ENCODE measurements at places on chromosomes 4 and X. TPM values are rescaled to one million over a fixed set of nuclear protein-coding genes. Genes with fewer than 3 reads are reported as not detected.

Gene RGS12
- 116 TPM for total RNA-seq

Gene AFM
- 0.64 TPM for total RNA-seq

Gene TAF7L
- 0.31 TPM for total RNA-seq

Gene TLL1
- 48.0 TPM for total RNA-seq

Gene TRIML2
- total RNA-seq, result 13.4 TPM

Gene DCAF8L2
- 0.62 TPM for total RNA-seq

GRCh38 chr4:11625211-11625610 lies 196.5 kb upstream of the HS3ST1 start:
- no peak for DNase-seq

GRCh38 chr4:150367326-150367725 lies 214.6 kb upstream of the MAB21L2 start:
- no peak for DNase-seq

GRCh38 chr4:121822796-121823504 lies 733 bp downstream of the CCNA2 start:
- DNase-seq, result peak; percentile 36

- DNase-seq, result no peak
Observed at GRCh38 chrX:151750511-151750910, 16.0 kb downstream of the CNGA2 start.

GRCh38 chr4:128380306-128380705 lies 92.7 kb upstream of the PGRMC2 start:
- DNase-seq, result no peak

DNA sequence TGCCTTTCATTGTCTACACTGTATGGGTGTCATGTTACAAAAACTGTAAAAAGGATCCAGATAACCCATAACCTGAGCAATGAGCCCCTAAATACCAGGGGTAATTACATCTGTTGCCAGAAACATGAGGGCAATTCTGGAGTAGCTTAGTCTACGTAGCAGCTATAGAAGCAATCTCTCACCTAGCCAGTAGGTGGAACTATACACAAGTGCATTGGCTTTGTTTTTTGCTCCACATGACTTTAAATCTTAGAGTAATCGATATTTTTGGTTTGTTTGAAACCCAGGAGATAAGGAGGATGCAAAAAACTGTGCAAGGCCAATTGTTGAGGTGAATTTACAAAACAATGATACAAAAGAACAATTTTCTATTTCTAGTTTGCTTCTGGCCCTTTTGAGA lies 57.5 kb downstream of the GPR82 start:
- peak; percentile 4 for DNase-seq

DNA sequence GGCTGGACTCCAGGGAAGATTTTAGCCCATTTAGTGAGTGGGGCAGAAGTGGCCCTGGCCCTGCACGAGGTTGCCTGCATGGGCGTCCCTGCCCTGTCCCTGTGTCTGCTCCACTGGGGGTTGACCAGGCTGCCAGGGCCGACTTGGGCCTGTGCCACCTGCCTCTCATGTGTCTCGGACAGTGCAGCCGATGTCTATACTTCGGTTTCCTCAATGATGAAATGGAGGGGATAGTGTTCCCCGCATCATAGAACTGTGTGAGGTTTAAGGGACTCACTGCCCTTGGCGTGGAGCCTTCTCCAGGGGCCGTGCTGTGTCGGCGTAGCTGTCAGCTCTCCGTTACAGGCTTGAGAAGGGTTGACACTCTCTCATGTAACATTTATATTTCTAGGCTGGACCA lies 27.0 kb upstream of the MSANTD1 start:
- no peak for DNase-seq

GRCh38 chr4:174595141-174595929 lies 73.0 kb upstream of the HPGD start:
- DNase-seq, result no peak

DNA sequence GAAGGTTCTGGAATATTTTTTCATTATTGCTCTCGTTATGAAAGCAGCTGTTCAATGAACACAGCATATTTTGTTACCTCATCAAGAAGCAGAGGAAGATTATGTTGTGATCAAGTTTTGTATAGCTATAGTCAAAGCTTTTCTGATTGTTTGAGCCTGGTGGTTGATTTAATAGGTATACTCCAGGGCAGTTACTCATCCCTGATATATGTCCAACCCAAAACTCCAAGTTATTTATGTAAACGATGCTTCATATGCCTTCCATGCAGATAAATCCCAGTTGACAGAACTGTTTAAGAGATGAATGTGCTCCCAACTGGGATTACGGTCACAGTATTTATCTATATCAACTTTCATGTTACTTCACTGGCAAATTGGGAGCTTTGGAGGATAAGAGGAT lies 19.1 kb downstream of the NAA11 start:
- no peak for DNase-seq

DNA sequence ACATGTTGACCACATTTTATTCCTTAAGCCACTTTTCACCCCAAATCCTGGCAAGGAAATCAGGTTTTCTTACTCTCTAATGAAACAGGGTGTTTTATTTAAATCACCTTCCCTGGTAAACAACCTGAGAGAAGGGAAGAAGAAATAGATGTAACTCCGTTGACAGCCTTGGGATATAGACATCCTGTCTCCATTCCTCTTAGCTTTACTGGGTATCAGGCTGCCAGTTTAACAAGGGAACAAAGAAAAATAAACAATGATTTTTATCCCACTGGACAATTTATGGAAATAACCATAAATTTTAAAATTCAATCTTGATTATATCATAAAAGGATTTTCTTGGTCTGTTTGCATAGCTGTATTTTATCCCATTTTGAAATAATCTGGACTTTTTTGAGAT lies 49.2 kb downstream of the EDNRA start:
- no peak for DNase-seq
